PC-9 (cell line): ENCODE measurements at places on chromosomes 4 and X. TPM values are rescaled to one million over a fixed set of nuclear protein-coding genes. Genes with fewer than 3 reads are reported as not detected.

GRCh38 chrX:54994668-54995351, 822 bp upstream of the PFKFB1 start:
- no peak overlapping the region for H3K4me3 ChIP-seq
- H3K4me1 ChIP-seq, result 0 out of 2 replicates have a peak, but pooled peaks cover 4% of the 10 kb centered on the region
- no peaks in the 10 kb centered on the region for H3K36me3 ChIP-seq

DNA sequence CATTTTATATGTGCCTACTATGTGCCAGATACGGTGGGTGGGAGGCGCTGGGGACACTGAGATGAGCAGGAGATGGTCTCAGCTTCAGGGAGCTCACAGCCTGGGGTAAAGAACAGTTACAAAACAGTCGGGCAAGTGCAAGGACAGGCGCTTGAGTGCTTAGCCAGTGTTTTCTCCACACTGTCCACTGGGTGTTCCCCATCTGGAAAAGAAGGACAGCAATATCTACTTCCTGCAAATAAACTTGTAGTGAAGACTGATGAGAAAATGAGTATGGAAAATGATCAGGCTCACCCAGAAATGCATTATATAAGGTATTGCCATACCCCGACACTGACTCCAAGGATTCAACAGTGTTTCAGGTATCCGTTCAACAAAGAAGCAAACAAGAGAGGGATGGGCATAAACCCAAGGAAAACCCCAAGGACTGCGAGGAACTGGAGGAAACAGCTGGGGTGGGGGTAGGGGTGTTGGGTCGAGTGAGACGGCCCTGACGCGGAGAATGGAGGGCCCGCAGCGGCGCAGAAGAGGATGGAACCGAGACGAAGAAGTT, 835 bp downstream of the TMEM185A start:
- peaks cover 31% of the 10 kb centered on the region for H3K27me3 ChIP-seq
- peak overlapping the region; percentile 67 for H3K4me3 ChIP-seq
- peaks cover 14% of the 10 kb centered on the region for H3K4me1 ChIP-seq

DNA sequence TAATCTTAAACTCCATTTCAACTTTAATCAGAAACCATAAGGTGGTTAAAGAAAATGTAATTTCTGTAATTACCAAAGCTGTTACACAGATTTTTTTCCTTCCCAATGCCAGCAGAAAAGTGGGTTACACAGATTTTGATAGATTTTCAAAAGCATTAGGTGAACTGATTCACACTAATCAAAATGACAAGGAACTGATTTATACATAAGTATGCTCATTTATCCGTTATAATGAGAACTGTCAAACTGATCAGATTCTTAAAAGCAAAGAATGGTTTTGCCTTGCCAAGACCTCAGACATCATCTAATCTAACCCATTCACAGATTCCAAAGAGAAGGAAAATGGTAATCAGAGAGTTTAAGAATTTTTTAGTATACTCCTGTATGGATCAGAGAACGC, 5.2 kb downstream of the UGDH start:
- no peaks in the 10 kb centered on the region for H3K27me3 ChIP-seq
- H3K4me3 ChIP-seq, result peak overlapping the region; percentile 1; the same call in 1 of the 2 replicates
- H3K36me3 ChIP-seq, result peaks cover 41% of the 10 kb centered on the region
- no peak for DNase-seq

DNA sequence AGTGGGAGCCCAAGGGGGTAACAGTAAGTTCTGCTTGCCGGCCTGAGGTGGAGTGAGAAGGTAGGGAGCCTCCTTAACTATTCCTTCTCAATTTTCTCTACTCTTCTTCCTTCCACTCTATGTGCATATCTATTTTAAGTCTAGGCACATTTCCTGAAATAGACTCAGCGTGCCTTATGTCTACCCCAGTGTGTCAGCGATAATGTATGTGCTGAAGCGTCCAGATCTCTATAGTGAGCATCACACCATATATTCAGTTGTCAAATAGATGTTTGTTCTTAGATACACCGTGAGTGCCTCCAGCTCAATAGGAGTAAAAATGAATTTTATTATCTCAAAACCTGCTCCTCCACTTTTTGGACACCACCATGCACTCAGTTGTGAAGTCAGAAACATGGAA, 51.5 kb upstream of the RAB33B start:
- H3K27ac ChIP-seq, result no peak overlapping the region
- H3K4me3 ChIP-seq, result no peak overlapping the region
- DNase-seq, result no peak
- H3K36me3 ChIP-seq, result no peaks in the 10 kb centered on the region

OTC gene
- not detected in 2 replicates for total RNA-seq

ZAR1 gene
- total RNA-seq, result not detected in 2 replicates

ALAS2 gene
- not detected in 2 replicates for total RNA-seq

DNA sequence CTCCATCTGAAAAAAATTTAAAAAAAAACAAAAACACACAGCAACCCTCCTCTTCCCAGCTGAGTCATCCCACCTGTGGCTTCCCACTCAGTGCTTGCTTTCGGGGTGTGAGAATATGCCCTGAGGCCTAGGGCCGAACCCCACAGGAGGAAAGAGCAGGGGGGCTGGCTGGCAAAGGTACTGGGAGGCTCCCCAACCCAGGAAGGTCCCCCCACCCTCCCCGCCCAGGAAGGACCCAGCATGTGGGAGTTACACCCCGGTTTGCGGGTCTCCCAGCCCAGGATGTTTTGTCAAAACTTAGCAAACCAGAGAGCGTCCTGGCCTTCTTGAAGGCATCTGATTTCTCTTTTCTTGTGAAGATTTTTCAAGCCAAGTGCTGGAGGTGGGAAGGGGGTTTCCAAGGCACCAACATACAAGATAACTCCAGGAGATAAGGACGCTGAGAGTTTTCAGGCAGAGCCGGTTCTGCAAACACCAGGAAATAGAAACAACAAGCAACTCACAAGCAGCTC, 25.7 kb upstream of the CSF2RA start:
- H3K27me3 ChIP-seq, result no peaks in the 10 kb centered on the region
- DNase-seq, result peak; percentile 78
- peak overlapping the region; percentile 95 for H3K27ac ChIP-seq
- no peaks in the 10 kb centered on the region for H3K36me3 ChIP-seq
- H3K4me3 ChIP-seq, result peak overlapping the region; percentile 2; the same call in 1 of the 2 replicates
- H3K4me1 ChIP-seq, result peaks cover 11% of the 10 kb centered on the region

TMEM154 gene
- total RNA-seq, result 19.7 and 34.5 TPM in 2 replicates

IQCM gene
- not detected in 2 replicates for total RNA-seq

SLITRK4 gene
- total RNA-seq, result not detected in 2 replicates

SSX2B gene
- total RNA-seq, result 39.6 TPM in 1 of 2 replicates, not detected in the other

GRCh38 chr4:82452026-82452425, 21.6 kb downstream of the ENOPH1 start:
- H3K4me1 ChIP-seq, result no peaks in the 10 kb centered on the region
- H3K27me3 ChIP-seq, result no peaks in the 10 kb centered on the region
- no peak overlapping the region for H3K27ac ChIP-seq
- no peak overlapping the region for H3K4me3 ChIP-seq
- no peak for DNase-seq

- DNase-seq, result no peak
- H3K4me3 ChIP-seq, result no peak overlapping the region
- no peak overlapping the region for H3K27ac ChIP-seq
- no peaks in the 10 kb centered on the region for H3K36me3 ChIP-seq
Measured at GRCh38 chr4:8229331-8229975, 30.4 kb downstream of the SH3TC1 start.

DNA sequence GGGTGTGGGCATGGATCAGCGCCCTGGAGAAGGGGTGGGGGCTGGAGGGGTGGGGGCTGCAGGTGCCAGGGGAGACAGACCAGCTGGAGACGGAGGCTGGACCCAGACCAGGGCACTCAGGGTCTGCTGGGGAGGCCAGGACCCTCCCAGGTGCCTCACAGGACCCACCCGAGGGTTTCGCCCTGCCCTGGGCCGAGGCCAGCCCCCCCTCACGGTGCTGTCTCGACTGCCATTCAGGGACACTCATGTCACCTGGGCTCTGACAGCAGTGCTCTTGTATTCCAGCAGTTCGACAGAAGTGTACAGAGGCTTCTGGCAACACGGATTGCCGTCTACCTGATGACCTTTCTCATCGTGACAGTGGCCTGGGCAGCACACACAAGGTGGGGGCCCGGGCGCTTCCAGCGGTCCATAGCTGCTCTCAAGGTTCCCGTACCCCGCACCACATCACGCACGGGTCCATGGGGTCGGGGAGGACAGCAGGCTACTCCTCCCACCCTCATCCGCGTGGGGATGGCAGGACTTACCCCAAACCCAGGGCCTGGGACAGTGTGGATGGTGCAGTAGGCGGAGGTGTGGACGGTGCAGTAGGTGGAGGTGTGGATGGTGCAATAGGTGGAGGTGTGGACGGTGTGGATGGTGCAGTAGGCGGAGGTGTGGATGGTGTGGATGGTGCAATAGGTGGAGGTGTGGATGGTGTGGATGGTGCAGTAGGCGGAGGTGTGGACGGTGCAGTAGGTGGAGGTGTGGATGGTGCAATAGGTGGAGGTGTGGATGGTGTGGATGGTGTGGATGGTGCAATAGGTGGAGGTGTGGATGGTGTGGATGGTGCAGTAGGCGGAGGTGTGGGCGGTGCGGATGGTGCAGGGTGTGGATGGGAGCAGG, 18.1 kb downstream of the TMEM175 start:
- no peak overlapping the region for H3K27ac ChIP-seq
- DNase-seq, result no peak
- H3K4me1 ChIP-seq, result no peaks in the 10 kb centered on the region
- H3K27me3 ChIP-seq, result no peaks in the 10 kb centered on the region
- H3K36me3 ChIP-seq, result no peaks in the 10 kb centered on the region

- H3K4me1 ChIP-seq, result peaks cover 34% of the 10 kb centered on the region
- H3K36me3 ChIP-seq, result no peaks in the 10 kb centered on the region
- DNase-seq, result peak; percentile 63
- H3K27me3 ChIP-seq, result no peaks in the 10 kb centered on the region
- H3K27ac ChIP-seq, result peak overlapping the region; percentile 49; the same call in 1 of the 2 replicates
- no peak overlapping the region for H3K4me3 ChIP-seq
Measured at GRCh38 chr4:7217474-7218321, 25.4 kb downstream of the SORCS2 start.

- no peak overlapping the region for H3K27ac ChIP-seq
- H3K4me1 ChIP-seq, result 0 out of 2 replicates have a peak, but pooled peaks cover 8% of the 10 kb centered on the region
- no peaks in the 10 kb centered on the region for H3K36me3 ChIP-seq
Measured at GRCh38 chr4:183072176-183072575, 26.9 kb upstream of the WWC2 start.

STBD1 gene
- 1.8 and 3.5 TPM in 2 replicates for total RNA-seq

DNA sequence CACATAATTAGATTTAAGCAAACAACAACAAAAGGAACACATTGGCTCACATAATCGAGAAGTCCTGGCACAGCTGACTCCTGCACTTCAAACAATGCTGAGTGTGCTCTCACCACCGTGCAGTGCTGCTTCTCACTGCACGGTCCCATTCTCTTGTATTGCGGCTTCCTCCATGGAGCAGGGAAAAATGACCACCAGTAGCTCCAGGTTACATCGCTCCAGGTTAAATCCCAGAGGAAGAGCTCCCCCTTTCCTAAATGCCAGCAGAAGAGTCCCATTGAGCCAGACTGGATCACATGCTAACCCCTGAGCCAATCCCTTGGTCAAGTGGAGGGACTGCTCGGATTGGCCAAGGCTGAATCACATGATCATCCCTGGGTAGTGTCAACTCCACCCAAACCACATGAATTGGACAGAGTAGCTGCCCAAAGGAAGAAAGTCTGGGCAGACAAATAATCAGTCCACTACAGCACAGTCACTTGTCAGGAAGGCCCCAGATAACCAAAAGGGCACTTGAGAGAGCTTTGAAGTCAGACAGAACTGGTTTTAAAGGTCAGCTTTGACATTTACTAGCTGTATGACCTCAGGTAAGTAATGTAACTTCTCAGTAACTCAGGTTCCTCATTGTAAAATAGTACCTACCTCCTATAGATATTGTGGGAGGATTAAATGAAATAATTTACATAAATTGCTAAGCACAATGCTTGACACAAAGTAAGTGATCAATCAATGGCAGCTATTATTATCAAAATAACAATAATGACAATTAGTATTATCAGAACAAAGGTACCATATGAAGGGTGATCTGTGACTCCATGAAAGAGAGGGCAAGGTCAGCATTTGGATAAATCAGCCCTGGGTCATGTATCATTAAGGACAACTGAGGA, 14.3 kb downstream of the TEC start:
- H3K27ac ChIP-seq, result no peak overlapping the region
- no peak overlapping the region for H3K4me3 ChIP-seq
- H3K4me1 ChIP-seq, result no peaks in the 10 kb centered on the region; the same call in 1 of the 2 replicates
- H3K36me3 ChIP-seq, result no peaks in the 10 kb centered on the region

SUPT20HL1 gene
- not detected in 2 replicates for total RNA-seq

DNA sequence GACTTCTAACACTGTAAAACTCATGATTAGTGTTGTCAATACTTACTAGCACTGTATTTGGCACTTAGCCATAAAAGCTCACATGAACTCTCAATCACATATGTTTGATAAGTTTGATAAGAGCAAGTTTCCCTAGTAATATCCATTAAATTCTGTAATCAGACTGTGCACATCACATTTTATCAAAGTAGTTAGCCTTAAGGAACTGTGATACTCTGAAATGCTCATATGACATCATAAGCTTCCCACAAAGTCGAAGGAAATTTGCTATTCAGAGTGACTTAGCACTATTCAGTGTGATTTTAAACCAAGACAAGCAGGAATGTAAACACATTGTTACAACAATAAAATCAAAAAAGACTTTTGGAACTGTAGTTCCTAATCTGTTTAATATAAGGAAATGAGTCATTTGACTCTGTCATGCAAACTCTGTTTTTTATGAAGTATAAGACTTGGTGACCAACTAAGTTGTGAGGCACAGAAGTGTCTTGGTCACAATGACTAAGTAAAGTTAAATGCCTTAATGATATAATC, 6.7 kb downstream of the SLC7A11 start:
- peak overlapping the region; percentile 53; the same call in 1 of the 2 replicates for H3K4me3 ChIP-seq
- no peaks in the 10 kb centered on the region for H3K27me3 ChIP-seq
- H3K4me1 ChIP-seq, result peaks cover 52% of the 10 kb centered on the region

GRCh38 chr4:13982010-13982409, 354.5 kb upstream of the BOD1L1 start:
- no peak for DNase-seq
- no peaks in the 10 kb centered on the region for H3K36me3 ChIP-seq
- no peaks in the 10 kb centered on the region for H3K27me3 ChIP-seq
- H3K27ac ChIP-seq, result no peak overlapping the region
- H3K4me1 ChIP-seq, result no peaks in the 10 kb centered on the region

DNA sequence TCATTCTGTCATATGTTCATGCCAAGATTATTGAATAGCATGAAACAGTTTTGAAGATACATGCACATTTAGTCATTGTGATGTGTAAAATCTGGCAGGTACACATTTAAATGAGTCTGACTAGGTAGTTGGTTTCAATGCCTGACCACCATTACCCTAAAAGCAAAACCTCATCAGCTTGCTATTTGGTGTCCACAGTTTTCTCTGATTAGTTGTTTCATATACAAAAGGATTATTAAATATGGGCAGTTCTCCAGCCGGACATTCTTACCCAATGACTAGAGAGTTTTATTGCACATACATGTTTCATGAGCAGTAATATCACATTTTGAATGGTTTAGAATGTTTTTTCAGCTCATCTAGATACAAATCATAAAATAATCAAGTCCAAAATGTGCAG, 23.7 kb downstream of the DCHS2 start:
- no peaks in the 10 kb centered on the region for H3K4me1 ChIP-seq
- DNase-seq, result no peak
- H3K27ac ChIP-seq, result no peak overlapping the region
- H3K4me3 ChIP-seq, result no peak overlapping the region

- DNase-seq, result no peak
- H3K36me3 ChIP-seq, result no peaks in the 10 kb centered on the region
- no peaks in the 10 kb centered on the region for H3K4me1 ChIP-seq
- no peak overlapping the region for H3K27ac ChIP-seq
- no peaks in the 10 kb centered on the region for H3K27me3 ChIP-seq
Measured at GRCh38 chr4:69831646-69832325, 28.2 kb downstream of the SULT1E1 start.

MAGEA12 gene
- total RNA-seq, result 17.2 and 24.2 TPM in 2 replicates
